Effector CD8-positive, alpha-beta T cell (primary cell): ENCODE measurements at places on chromosomes 2 and 18.

- DNase-seq, result no peak
Measured at GRCh38 chr2:86397986-86398385, 43.2 kb upstream of the KDM3A start.

GRCh38 chr2:150679456-150680120 lies 192.1 kb upstream of the RND3 start:
- DNase-seq, result no peak

- DNase-seq, result no peak
Measured at GRCh38 chr2:190791347-190791975, 89.2 kb upstream of the GLS start.

- DNase-seq, result no peak
Measured at GRCh38 chr2:146209842-146210275, 1635.0 kb upstream of the ACVR2A start.

DNA sequence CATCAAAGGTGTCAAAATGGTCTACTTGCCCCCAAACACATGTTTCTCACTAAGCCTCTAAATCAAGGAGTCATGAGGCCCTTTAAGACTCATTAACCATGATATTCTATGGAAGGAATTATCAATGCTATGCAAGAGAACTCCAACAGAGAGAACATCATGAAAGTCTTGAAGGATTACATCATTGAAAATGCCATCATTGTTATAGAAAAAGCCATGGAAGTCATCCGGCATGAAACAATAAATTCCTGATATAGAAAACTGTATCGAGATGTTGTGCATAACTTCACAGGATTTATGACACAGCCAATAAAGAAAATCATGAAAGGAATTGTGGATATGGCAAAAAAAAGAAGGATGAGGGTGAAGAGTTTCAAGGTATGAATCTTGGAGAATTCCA lies 1363.6 kb upstream of the CDH2 start:
- no peak for DNase-seq

GRCh38 chr2:238160206-238161129 lies 1.7 kb downstream of the ERFE start:
- DNase-seq, result no peak

DNA sequence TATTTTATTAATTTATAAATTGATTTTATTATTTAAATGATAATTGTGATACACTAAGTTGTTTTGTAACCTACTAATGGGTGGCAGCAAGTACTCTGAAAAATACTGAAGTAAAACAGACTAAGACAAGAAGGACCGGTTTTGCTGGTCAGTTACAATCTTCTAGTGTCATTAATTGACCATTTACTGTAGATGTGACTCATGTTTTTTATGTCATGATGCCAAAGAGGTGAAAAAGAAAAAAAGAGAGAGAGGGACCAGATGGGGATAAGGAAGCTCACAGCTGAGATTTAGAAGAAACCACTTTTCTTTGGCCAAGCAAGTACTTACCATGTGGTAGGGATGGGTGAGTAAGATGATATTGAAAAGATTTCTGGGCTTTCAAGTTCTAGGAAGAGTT lies 955.8 kb upstream of the LRRTM1 start:
- DNase-seq, result no peak

- DNase-seq, result no peak
Measured at GRCh38 chr2:12651641-12652040, 65.1 kb upstream of the TRIB2 start.

DNA sequence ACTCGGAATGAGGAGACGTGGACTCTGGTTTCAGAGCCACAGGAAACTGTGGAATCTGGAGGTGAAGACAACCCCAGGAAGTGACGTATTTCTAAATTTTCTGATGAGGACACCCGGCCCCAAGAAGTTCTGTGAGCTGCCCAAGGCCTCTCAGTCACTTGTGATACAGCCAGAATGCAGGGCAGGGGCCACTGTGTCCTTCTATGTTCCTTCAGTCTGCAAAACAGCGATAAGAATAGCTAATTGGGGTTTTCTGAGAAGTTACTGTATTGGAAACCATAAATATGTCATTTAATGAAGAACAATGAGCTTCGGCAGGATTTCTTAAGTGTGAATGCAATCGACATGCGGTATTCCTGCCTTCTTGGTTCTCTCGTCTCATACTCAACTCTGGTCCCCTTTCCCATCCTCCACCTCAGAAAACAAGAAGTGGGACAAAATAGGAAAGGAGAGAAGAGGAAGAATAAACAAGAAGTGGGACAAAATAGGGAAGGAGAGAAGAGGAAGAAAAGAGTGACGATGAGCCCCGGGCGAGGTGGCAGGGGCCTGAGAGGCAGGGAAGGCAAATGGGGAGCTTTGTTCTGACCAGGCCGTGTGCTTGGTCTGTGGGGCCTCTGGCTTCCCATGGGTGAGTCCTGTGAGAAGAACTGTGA lies 282.0 kb upstream of the REV1 start:
- no peak for DNase-seq

GRCh38 chr2:50674876-50675275 lies 357.1 kb downstream of the NRXN1 start:
- DNase-seq, result no peak

DNA sequence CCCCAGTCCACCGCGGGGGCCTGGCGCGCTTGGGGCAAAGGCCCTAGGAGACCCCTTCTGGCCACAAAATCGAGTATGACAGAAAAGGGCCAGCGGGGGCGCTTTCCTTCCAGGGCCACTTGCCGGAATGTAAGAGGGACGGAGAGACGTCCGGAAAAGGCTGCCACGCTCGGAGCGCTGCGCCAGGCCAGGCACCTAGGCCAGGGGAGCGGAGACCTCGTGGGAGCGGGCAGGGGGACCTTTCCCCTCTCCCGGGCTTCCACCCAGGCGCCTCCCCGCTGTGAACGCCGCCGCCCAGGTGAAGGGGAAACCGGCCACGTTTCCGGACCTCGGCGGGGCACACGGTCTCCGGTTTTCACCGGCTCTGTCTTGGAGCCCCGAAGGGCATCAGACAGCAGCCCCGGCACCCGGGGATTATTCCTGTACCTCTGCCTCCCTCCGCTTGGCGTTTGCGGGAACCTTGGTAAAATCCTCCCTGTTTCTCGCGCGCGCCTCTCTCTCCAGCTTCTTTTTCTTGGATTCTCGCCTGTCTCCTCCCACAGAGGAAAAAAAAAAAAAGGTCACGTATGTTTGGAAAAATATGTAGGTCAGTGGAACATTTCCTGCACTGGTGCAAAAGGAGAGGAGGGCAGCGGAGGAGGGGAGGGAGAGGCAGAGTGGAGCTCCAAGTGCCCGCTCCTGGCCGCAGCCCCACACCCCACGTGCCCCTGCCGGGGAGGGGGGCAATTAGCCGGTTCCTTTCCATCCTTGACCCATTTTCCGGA lies 1.2 kb upstream of the NPAS2 start:
- no peak for DNase-seq

- no peak for DNase-seq
Measured at GRCh38 chr18:56770873-56771272, 119.7 kb downstream of the WDR7 start.

- DNase-seq, result no peak
Measured at GRCh38 chr18:34158881-34159690, 65.6 kb downstream of the NOL4 start.

DNA sequence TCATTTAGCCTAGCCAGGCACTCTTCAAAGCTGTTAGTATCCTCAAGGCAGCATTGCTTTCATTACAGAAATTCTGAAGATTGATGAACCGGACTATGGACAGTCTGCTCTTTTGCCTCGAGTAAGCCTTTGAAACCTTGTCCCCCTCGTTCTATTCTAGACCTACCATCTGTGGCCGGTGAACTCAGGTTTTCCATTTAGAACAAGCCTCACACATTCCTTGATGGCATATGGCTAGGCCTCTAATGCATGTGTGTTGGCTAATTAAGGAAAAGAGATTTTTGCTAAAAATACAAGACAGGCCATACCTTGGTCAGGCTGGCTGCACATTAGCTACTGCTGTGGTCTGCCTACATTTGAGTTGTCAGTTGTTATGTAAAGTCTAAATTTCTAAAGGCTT lies 111.8 kb downstream of the CERS6 start:
- DNase-seq, result no peak

DNA sequence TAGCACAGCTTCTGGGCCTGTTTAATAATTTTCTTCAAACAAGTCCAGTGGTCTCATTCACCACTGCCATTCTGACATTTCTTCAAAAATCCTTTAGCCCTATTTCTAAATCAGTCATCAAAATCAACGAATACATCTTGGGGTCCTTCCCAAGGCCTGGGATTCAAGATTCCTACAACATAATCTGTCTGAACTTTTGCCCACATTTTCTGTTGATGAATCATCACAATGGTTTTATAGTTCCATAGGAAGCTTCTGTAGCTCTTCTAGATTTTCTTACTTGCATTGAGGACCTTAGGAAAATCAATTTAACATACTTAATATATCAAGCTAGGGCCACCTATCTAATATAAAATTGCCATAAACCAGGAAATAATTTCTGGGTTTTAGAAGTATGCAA lies 811.8 kb upstream of the ACVR2A start:
- no peak for DNase-seq

- no peak for DNase-seq
Measured at GRCh38 chr2:11665510-11666362, 4.3 kb downstream of the NTSR2 start.

DNA sequence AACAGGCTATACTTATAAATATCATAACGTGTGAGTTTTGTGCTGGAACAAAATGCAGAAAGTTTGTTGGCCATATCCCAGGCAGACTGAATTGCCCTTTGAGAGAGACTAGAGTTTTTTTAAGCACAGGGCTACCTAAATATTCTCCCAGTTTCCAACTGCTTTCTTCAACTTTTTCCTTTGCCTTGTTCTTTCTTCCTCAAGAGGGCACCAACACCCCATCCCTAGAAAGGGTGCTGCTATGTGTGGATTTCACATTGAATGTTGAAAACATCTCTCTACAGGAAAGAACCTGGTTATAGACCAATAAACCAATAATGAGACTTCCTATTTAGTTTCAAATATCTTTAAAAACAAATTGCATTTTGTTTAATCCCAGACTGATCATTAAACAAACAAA lies 87.9 kb downstream of the ICOS start:
- DNase-seq, result no peak

DNA sequence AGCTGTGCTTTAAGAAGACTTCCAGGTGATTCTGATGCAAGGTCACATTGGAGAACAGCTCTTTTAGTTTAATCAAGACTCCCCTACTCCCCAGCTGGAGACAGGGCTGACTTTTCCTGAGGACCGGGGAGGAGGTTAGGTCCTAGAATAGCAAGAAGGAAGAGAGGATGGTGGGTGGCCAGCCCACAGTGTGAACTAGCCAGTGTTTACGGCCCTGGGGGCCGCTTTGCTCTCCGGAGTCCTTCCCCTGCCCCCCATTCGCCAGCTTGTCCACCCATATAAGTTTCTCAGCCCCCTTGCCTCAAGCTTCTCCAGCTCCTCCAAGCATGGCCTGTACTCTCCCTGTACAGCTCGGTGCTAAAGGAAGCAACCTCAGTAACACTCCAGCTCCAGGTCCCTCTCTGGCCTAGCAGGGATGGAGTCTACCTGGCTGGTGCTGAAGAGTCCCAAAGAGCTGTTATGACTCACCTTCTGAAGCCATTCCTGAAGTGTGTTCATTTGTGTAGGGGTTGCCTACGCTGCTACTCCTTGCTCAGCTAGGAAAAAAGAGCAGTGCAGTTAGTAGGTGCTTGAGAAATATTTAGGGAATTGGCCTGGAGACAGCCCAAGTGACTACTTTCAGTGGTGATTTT lies 7.9 kb downstream of the INPP4A start:
- DNase-seq, result no peak

DNA sequence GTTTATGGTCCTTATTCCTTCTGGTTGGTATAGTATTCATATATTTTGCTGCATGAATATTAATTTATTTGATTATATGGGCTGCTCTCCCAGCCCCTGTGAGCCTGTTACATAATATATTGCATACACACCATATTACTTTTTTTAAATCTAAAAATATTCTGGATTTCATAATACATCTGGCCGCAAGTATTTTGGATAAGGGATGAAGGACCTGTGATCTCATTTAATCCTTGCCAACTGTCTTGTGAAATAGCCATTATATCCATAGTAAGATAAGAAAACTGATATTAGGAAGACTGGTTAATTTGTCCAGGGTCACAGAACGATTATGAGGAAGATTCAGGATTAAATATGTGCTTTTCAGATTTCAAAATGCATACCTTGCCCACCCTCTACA lies 433.6 kb downstream of the LPIN1 start:
- no peak for DNase-seq

- DNase-seq, result peak; percentile 28
Measured at GRCh38 chr2:197516393-197516761, 511 bp downstream of the MOB4 start.

GRCh38 chr2:88667219-88667618 lies 24.3 kb upstream of the RPIA start:
- no peak for DNase-seq

- DNase-seq, result no peak
Measured at GRCh38 chr2:119242276-119243119, 18.9 kb downstream of the STEAP3 start.

DNA sequence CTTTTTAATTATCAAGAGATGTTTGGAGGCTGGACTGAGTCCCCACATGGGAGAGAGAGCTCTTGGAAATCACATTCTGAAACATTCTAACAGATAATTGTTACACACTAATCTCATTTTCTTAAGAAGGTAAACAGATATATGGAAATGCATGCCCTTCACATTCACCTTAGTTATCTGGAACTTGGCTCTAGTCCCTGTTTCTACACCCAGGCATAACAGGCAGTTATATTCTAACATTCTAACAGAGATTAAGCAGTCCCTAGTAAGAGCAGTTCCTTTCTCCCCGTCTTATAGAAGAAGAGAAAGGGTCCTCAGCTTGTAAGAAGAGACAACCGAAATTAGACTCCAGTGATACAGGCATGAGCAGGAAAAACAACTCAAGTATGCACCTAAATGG lies 385.4 kb downstream of the SOX11 start:
- no peak for DNase-seq

DNA sequence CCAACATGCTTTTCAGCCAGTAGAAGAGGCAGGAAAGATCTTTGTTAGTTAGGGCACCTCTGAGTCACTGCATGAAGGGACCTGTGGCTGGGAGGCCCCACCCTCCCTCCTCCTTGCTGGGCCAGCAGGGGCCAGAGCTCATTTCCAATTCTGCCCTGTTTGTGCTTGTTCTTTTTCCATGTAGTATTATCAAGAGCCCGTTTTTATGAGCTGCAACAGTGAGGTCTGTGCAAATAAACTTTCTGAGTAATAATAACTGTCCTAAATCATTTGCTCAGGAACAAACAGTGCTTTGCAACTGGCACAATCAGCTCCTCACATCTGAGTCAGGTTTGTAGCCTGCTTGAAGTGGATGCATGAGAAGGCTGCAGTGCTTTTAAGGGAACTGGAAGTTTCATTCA lies 128.0 kb downstream of the ARL4C start:
- DNase-seq, result no peak

DNA sequence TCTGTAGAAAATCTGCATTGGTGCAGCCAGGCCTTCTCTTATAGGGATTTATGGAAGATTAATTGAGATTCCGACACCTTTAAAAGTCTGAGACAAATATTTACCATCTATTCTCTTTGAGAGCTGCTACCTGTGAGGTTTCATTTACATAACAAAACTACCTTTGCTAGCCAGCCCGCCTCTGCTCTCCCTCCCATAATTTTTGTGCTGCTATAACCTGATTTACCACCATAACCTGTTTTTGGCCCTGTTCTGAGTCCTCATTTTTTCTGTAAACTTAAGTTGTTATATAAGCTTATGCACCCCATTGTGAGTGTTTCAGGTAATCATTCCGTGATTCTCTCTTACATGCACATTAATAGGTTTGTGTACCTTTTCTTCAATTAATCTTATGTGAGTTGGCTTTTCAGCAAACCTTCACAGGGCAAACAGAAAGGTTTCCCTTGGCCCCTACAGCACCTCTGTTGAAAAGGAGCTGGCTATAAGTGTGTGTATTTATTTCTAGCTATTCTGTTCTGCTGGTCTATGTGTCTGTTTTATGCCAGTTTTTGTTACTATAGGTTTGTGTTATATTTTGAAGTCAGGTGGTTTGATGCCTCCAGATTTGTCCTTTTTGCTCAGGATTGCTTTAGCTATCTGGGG lies 114.9 kb upstream of the XIRP2 start:
- no peak for DNase-seq
